ENCODE measurements at places on chromosomes 16 and 17.

DNA sequence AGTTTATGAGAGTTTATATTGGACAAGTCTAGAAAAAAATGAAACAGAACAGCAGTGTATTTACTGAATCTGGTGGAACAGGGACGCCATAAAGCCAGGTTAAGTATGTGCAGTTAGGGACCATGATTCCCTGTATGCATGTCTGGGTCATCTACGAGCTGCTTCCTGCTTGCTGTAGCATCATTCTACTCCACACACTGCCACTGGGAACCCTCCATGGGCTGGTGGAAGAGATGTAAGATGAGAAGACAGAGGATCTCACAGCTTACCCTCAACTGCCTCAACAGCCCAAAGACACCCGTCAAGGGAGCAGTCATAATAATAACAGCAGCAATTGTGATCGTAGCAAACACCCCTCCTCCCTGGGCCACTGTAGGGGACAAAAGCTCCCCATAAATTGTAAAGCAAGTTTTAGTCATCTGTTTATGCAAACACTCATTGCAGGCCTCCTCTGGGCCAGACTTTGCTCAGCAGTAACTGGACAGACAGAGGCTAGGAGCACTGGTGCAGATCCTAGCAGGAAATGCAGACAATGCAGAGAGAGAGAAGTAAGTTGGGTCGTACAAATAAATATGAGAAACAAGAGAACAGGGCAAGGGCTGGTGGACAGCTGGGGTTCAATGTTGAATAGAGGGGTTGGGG, 188.0 kb downstream of the SOX9 start:
- DNase-seq: no peak

DNA sequence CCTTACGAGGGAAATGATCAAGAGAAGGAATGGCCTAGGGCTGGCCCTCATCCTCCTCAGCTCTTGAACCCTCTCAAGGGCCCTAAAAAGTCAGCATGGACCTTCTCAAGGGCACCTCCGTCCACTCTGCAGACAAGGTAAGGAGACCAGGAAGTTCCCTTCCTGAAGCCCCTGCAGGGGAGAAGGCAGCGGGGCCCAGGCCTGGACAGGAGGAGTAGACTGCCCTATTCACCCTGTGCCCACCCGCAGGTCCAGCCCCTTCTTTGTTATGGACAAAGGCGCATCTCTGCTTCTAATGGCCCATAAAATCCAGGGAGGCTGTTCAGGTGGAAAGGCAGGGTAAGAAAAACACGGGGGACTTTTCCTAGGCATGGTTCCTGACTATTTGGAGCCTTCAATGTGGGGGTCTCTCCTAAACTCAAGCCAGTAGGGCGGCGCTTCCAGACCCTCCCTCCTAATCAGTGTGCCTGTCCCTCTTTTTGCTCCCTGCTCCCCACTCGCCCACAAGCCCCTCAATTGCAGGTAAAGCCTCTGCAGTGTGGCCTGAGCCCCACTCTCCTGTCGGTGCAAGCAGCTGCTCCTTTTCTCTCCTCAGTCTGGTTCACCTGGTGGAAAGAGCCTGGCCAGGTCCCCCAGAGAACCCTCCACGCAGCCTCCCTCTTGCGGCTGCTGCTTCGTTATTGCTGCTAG, 28.2 kb downstream of the AXIN2 start:
- no peak for DNase-seq

- DNase-seq: no peak
Observed at GRCh38 chr16:69064124-69064763, 41.2 kb upstream of the HAS3 start.

DNA sequence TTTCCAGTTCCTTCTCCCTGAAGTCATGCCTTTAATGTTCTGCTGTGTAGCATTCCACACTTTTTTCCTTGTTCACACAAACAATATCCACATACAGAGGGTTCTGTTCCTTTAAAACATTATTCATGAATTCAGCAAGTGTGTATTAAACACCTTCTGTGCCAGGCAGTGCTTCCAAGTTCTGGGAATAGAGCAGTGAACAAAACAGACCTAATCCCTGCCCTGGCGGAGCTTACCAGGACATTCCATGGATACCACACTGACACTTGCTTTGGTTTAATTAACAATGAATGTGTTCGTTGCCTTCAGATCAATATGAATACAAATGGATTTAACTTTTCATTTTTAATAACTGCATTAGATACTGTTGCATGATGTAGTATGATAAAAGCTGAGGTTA, 57.9 kb upstream of the CLEC19A start:
- no peak for DNase-seq

GRCh38 chr17:77829843-77830799, 128.4 kb upstream of the TNRC6C start:
- no peak for DNase-seq

GRCh38 chr17:49966767-49967166, 2.2 kb upstream of the DLX4 start:
- DNase-seq: no peak

All from vagina (tissue), 2 donors.